Fibroblast of the aortic adventitia (primary cell): ENCODE measurements at places on chromosomes 1 and 21.
A peak's percentile ranks its signal among the peaks of the same experiment; 100 is the strongest.

GRCh38 chr1:37890378-37891014, 31.1 kb upstream of the MTF1 start:
- peak; percentile 45 for DNase-seq

DNA sequence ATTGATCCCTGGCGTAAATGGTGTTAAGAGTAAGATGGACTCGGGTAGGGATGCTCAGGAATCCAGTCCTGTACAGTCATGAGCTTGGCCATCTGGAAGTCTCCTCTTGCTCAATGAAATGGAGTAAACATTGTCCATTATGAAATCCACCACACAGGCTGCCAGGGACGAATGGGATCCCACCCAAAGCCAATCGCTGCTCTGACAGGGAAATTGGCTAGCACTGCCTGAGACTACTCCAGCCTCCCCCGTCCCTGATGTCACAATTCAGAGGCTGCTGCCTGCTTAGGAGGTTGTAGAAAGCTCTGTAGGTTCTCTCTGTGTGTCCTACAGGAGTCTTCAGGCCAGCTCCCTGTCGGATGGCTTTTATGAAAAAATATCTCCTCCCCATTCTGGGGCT, at the start of gene HSD11B1:
Gene HSD11B1, plus strand, starts transcription at position 263 of the 400 bp plus-strand sequence. Its CDS starts 97 bp downstream, at position 360.
- DNase-seq = peak; percentile 98

DNA sequence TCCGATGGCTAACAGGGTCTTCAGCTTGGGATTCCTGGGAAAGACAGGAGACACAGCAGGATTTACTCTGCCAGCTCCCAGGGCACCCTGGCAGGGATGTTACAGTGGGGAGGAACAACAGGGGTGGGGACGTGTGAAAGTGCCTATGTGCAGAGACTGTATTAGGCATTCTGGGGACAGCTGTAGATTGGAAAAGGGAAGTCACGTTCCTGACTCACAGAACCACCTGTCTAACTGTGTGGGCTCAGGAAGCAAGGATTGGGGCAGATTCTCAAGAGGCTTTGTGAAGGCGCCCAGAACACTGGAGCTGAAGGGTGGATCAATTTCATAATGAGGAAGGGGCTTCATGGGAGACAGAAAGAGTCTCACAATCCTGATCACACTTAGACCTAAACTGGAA, 4.4 kb downstream of the CHIT1 start:
- no peak for DNase-seq

DNA sequence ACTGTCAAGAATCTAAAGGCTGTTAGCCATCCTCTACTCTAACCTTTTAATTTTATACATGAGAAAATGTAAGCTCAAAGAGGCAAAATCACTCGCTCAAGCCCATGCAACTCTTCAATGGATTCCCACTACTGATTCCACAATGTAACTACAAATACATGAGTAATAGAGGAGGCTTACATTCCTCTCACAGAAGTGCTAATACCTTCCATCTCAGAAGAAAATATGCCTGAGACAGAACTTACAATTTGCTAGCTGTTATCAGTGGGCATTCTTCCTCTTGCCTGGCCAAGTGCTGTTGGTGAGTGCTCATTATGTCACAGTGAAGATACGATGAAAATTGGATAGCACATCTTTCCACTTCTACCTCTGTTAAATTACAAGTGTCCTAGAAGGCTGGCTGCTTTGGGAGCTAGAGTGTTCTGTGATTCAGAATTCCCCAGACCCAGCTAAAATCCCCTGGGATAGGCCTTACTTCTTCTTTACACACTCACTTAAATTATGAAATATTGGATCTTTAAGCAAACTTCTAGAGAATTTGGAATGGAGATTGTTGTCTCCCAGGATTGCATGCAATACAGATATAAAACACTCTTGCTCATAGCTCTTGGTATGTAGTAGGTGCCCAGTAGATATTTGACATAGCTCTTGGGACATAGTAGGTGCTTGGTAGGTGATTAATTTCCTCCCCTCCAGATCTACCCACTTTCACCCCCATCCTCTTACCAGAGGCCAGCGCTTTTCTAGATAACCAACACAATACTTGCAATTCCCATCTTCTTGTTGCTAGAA, 24.1 kb downstream of the BCL9 start:
- DNase-seq = peak; percentile 50

DNA sequence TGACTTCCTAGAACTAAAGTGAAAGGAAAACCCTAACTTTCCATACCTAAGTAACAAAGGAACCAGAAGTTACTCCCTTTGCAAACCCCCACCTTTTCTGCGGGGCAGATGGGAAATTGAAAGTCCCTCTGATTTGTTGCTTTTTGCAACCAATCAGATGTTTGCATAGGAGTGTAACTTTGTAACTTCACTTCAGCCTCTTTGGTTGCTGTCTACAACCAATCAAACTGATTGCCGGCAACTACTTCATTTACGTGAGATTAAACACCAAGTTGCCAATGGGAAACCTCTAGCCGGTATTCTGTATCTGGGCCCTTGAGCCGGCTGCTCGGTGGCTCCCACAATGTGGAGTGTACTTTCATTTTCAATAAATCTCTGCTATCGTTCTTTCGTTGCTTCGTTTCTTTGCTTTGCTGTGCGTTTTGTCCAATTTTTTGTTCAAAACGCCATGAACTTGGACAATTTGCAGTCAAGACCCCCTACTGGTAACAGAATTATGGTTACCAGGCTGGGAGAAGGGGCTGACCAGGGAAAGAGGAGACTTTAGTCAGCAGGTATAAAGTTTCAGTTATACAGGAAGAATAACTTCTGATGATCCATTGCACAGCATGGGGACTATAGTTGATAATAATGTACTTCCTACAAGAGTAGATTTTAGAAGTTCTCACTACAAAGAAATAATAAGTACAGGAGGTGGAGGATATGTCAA, 69.2 kb upstream of the RGS2 start:
- no peak for DNase-seq

DNA sequence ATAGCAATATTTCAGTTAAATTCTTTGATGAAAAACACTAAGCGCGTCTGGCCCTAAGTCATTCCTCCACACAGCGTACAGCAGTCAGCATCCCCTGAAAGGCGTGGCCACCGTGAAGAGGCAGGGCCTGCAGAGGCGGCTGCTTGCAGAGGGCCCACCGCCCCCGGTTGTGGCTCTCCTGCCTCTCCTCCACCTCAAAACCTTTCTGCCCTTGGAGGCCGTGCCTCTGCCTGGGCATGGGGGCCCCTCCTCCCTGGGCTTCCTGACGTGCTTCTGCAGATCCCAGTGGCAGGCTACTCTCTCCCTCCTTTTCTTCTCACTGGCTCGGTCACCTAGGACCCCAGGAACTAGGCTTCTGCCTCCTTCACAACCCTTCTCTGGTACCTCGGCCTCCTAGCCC, 16.2 kb downstream of the CLSTN1 start:
- no peak for DNase-seq

DNA sequence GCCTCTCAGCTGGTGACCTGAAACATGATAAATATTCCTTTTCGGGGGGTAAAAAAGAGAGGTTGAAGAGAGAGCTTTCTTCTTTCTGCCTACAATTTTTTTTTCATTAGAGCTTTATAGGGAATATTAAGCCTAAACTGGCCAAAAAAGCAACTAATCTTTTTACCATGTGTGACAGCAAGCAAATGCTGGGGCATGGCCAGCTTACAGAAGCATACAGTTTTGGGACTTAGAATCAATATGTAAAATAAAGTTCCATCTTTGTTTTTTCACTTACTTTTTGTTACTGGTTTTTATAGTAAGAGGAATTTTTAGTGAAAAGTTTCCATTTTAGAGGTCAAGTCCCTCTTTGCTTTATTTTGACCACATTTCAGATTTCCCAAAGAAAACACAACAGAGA, 301.2 kb upstream of the DEPDC1 start:
- no peak for DNase-seq

DNA sequence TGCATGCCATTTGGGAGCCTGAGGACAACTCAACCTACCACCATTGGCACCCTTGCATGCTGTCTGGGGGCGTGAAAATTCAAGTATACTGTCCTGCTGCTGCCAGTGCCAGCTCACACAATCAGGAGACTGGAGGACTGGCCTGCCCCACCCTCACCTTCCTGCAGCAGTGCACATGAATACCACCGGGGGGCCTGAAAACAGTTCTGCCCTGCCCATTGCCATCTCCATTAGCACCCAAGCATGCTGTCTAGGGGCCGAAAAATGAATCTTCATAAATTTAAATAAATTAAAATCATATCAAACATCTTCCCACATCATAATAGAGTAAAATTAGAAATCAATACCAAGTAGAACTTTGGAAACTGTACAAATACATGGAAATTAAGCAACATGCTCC, 322.1 kb upstream of the TMPRSS15 start:
- DNase-seq = no peak

DNA sequence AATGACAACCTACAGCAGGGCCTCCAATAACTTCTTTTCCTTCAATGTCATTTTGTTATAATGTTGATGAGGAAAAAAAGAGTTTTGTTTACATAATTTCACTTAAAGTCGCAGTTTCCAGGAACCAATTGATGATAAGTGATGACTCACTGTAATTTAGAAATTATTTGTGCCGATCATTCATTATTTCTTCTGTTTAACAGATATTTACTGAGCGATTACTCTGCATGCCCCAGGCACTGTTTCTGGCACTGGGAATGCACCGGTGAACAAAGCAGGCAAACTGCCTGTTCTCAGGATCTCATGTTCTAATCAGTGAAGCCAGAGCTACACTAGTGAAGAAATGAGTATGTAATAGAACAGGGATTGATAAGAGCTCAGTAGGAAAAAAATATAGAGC, 403.4 kb downstream of the NTNG1 start:
- no peak for DNase-seq

DNA sequence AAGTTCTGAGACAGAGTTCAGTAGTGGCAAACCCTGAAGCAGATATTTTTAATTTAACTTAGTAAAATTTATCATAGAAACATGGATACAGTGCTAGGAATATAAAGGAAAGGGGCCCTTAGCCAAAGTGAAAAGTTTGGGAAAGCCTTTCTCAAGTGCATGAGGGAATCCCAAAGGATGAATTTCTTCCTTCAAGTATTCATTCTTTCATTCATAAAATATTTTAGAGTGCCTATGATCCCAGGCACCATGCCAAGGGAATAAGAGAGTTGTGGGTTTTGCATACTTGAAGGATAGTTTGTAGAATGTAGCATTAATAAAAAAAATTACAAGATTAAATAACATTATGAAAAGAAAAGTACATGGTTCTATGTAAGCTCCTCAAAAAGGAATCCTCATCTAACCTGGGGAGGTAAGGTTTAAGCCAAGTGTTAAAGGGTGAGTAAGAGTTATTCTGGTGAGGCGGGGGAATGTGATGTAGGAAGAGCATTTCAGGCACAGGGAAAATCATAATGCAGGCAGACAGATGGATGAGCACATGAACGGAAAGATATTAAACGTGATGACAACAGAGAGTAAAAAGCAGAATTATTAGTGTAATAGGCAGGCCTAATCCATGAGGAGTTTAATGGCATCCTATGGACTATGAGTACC, 40.4 kb upstream of the NTNG1 start:
- peak; percentile 2 for DNase-seq
